Mesendoderm (in vitro differentiated cells): ENCODE measurements at places on chromosomes 2 and 18.

DNA sequence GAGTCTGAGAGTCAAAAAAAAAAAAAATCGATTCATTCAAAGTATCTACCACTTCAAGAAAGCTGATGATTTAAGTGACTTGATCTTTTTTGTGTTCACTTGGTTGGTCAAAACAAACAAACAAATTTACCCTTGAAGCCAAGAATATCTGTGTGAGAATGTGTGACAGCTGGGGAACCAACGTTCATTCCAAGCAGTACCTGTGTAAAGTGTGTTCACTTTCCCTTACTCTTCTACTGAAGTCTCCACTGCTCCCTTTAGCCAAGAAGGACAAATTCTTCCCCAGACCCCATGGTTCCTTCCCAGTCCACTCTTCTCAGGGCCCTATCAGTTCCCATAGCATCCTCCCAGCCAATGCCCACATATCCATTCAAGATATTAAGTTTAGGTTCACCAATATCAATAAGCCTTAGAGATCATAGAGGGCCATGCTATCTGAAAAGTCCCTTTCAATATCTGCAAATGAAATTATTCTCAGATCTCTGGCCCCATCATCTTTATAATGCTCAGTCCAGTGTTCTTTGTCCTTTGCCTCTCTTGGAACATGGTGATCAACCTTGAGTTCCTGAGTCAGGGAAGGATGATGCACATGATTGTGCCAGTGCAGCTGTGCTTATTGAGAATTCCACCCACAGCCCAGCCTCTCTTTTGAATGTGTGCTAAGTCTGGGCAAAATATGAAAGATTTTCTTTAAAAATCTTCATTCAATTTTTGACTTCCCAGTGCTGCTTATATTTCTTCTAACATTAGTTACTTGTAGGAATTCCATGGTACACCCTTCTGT is 82.8 kb upstream of the DTNA start:
- H3K27ac ChIP-seq: no peak overlapping the region
- peaks cover 10% of the 10 kb centered on the region for H3K4me1 ChIP-seq
- no peaks in the 10 kb centered on the region for H3K27me3 ChIP-seq
- no peaks in the 10 kb centered on the region for H3K36me3 ChIP-seq

DNA sequence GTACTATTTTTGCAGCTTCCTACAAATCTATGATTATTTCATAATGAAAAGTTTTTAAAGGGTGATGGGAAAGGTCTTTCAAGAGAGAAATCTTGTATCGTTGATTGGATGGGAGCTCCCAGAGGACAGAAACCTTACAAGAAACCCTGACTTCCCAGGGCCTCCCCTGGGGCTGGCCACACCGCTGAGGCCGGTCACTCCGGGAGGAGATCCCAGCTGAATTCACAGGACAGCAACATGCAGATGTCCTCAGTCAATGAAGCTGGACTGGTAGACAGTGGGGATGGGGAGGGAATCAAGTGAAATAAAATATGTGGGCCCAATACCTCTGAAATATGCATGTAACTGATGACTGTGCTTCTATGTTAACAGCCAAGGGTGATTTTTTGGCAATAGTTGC is 135.6 kb downstream of the TFCP2L1 start:
- no peaks in the 10 kb centered on the region for H3K4me1 ChIP-seq
- H3K27me3 ChIP-seq: no peaks in the 10 kb centered on the region
- H3K36me3 ChIP-seq: no peaks in the 10 kb centered on the region
- H3K27ac ChIP-seq: no peak overlapping the region
- DNase-seq: no peak
- no peak overlapping the region for H3K4me3 ChIP-seq

GRCh38 chr2:30721668-30722647 is 85.3 kb downstream of the CAPN13 start:
- no peaks in the 10 kb centered on the region for H3K4me1 ChIP-seq
- no peak overlapping the region for H3K27ac ChIP-seq
- no peaks in the 10 kb centered on the region for H3K36me3 ChIP-seq
- DNase-seq: no peak
- H3K4me3 ChIP-seq: no peak overlapping the region

DNA sequence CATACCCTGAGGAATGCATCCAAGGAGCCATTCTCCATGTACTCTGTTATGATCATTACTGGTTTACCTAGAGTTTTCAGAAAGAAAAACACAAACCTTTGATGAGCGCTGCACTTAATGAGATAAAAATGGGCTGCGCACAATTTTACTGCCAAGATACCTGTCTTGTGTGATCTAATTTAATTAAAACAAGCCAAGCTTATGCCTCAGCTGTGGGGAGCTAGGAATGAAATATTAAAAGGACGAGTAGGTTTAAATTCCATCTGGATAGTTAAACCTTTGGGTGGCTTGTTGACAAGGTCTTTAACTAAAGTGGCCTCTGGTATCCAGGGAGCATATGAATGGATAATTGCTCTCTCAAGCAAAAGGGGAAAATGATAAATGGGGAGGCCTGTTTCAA is 135.0 kb downstream of the EPHA4 start:
- H3K4me1 ChIP-seq: no peaks in the 10 kb centered on the region
- H3K36me3 ChIP-seq: peaks cover under 1% of the 10 kb centered on the region
- no peak overlapping the region for H3K27ac ChIP-seq

DNA sequence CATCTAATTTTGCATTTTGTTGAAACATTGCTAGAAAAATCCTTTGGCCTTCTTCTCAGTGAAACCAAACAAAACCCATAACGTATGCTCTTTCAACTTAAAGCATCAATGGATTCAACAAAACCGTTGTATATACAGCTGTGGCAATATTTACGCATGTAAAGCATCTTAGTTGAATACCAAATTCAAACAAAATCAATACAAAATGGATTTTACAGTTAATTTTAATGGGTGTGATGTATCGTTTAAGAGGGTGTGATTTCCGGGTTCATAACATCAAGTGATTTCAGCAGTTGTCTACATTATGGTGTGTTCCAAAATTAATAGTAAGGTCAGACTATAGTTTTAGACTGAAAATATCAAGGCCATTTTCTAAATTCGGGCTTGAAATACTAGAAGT is 198.2 kb downstream of the TGIF1 start:
- H3K36me3 ChIP-seq: no peaks in the 10 kb centered on the region
- no peak overlapping the region for H3K27ac ChIP-seq
- no peaks in the 10 kb centered on the region for H3K27me3 ChIP-seq

- DNase-seq: no peak
- no peaks in the 10 kb centered on the region for H3K27me3 ChIP-seq
- H3K4me1 ChIP-seq: no peaks in the 10 kb centered on the region
- H3K27ac ChIP-seq: no peak overlapping the region
Observed at GRCh38 chr2:239595726-239596125, 194.9 kb upstream of the HDAC4 start.

DNA sequence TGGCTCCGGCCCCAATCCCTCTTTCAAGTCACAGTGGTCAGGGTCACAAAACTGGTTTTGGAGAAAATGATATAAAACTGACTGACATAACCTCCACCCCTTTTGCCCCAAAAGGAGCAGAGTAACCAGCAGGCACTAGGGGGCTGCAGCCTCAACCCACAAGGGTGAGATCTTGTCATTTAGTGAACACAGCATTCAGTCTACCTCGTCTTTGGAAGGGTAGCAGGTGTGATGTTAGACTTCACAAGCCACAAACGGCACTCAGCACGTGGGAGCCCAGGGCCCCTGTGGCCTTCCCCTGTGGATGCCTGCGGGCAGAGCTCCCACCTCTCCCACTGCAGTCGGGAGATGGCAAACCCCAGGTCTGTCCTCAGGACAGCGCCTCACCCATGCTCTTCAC is 372.1 kb upstream of the MYT1L start:
- DNase-seq: no peak
- H3K27ac ChIP-seq: no peak overlapping the region
- no peaks in the 10 kb centered on the region for H3K27me3 ChIP-seq
- H3K4me3 ChIP-seq: no peak overlapping the region
- H3K4me1 ChIP-seq: peaks cover 5% of the 10 kb centered on the region

GRCh38 chr2:241201445-241202267 is 13.2 kb downstream of the ANO7 start:
- no peaks in the 10 kb centered on the region for H3K36me3 ChIP-seq
- H3K4me3 ChIP-seq: no peak overlapping the region
- DNase-seq: no peak
- no peaks in the 10 kb centered on the region for H3K27me3 ChIP-seq

GRCh38 chr2:234447189-234447588 is 49.7 kb downstream of the ARL4C start:
- no peak overlapping the region for H3K4me3 ChIP-seq
- no peak overlapping the region for H3K27ac ChIP-seq
- H3K36me3 ChIP-seq: no peaks in the 10 kb centered on the region
- no peaks in the 10 kb centered on the region for H3K4me1 ChIP-seq

GRCh38 chr18:80254971-80255500 is 7.7 kb upstream of the PARD6G start:
- H3K4me1 ChIP-seq: no peaks in the 10 kb centered on the region
- H3K4me3 ChIP-seq: no peak overlapping the region
- no peaks in the 10 kb centered on the region for H3K36me3 ChIP-seq
- H3K27ac ChIP-seq: no peak overlapping the region
- DNase-seq: no peak

- no peak overlapping the region for H3K27ac ChIP-seq
- H3K27me3 ChIP-seq: no peaks in the 10 kb centered on the region
- no peaks in the 10 kb centered on the region for H3K36me3 ChIP-seq
- no peak overlapping the region for H3K4me3 ChIP-seq
- no peak for DNase-seq
Observed at GRCh38 chr2:69734854-69735544, 6.9 kb upstream of the ANXA4 start.

DNA sequence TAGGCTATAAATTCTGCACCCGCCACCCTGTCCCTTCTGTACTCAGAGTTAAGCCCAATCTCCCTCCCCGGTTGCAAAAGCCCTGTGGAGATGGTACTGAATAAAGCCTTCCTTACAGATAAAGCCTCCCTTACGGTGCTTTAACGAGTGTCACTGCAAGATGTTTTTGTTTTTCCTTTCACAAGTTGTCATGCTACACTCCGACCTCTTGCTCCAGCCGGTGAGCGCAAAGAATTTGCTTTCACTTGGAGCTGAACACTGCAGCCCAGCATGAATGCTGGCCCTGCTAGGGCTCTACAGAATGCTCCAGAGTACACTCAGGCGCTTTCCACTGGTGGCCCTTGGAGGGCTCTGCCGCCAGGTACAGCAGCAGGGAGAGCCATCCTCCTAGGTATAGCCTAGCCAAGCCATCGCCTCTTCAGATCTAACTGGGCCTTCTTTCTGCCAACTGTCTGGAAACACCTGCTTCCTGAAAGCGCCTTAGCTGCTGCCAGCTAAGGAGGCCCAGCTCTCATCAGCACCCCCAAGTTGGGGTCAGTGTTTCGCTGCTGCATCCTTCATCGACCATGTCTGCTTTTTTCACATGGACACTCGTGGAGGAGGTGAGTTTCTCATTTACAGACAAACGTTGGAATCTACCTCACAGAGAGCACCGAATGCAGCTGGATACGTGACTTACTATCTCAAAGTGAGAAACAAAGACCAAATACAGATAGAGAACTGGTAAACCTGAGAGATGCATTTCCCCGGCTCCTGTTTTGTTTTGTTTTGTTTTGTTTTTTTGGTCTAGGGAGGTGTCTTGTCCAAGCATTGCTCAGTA is 13.4 kb upstream of the CREG2 start:
- H3K4me1 ChIP-seq: peaks cover 2% of the 10 kb centered on the region
- no peak for DNase-seq
- no peaks in the 10 kb centered on the region for H3K27me3 ChIP-seq
- H3K27ac ChIP-seq: no peak overlapping the region
- no peaks in the 10 kb centered on the region for H3K36me3 ChIP-seq
- H3K4me3 ChIP-seq: no peak overlapping the region

GRCh38 chr2:214103276-214104001 is 307.4 kb upstream of the VWC2L start:
- H3K27me3 ChIP-seq: no peaks in the 10 kb centered on the region
- no peak overlapping the region for H3K27ac ChIP-seq
- DNase-seq: no peak
- no peak overlapping the region for H3K4me3 ChIP-seq
- no peaks in the 10 kb centered on the region for H3K4me1 ChIP-seq

GRCh38 chr18:35691625-35692024 is 110.1 kb downstream of the GALNT1 start:
- no peaks in the 10 kb centered on the region for H3K4me1 ChIP-seq
- H3K27me3 ChIP-seq: no peaks in the 10 kb centered on the region
- H3K36me3 ChIP-seq: no peaks in the 10 kb centered on the region
- no peak overlapping the region for H3K4me3 ChIP-seq

DNA sequence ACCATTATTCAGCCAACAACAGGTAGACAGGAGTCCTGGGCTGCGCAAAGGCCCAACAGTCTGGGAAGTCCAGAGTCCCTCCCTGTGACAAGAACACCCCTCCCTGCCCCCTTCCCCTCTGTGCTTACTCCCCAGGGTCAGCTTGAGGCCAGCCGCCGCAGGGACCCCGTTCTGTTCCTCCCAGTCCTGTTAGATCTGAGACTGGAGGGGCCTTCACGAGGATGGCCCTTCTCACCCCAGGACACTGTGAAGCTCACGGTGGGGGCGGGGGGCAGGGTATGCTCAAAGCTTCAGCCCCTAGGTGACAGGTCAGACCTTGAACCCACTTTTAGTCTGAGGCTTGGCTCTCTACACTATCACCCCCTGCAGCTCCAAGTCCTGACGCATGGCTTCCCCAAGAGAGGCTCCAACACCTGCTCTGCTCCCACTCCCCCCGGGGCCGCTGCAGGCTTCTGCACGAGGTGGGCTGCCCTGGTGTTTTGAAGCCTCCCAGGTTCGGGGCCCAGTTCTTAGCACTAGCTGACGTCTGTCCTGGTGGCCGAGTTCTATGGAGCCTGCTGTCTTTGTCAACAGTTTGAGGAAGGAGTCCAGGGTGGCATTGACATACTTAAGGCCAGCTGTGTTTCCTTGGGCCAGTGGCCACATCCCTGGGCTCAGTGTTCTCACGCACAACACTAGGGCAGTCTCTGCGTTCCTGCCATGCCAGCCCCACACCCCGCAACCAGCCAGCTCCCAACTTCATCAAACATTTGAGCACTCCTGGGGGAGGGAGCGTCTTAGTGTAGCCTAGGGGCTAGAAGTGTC is 37.2 kb upstream of the HPCAL1 start:
- H3K27ac ChIP-seq: no peak overlapping the region
- H3K27me3 ChIP-seq: no peaks in the 10 kb centered on the region
- H3K4me1 ChIP-seq: no peaks in the 10 kb centered on the region
- no peak overlapping the region for H3K4me3 ChIP-seq

DNA sequence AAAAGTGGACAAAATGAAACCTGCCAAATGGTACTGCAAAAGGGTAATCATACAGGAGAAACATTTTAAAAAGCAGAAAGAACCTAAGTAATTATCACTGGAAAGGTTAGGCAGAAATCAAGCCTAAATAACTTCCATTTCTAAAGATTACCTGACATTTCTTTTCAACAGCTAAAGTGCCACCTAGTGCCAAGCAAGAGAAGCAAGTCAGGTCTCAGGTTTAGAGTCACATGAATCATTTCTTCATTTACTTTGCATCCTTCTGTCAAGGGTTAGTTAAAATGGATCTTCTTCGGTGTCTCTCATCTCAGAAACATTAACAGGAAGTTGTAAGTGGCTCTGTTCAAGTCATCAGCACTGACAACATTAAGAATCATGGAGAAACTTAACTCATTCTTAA is 90.3 kb downstream of the AKAIN1 start:
- no peak overlapping the region for H3K4me3 ChIP-seq
- peak; percentile 54 for DNase-seq
- no peak overlapping the region for H3K27ac ChIP-seq

GRCh38 chr18:65753520-65753919 is 2.7 kb downstream of the CDH7 start:
- no peak overlapping the region for H3K27ac ChIP-seq
- no peaks in the 10 kb centered on the region for H3K4me1 ChIP-seq
- H3K4me3 ChIP-seq: no peak overlapping the region
- peaks cover 8% of the 10 kb centered on the region for H3K27me3 ChIP-seq
- no peaks in the 10 kb centered on the region for H3K36me3 ChIP-seq

GRCh38 chr2:206792645-206793044 is 27.2 kb downstream of the FASTKD2 start:
- peaks cover 3% of the 10 kb centered on the region for H3K36me3 ChIP-seq
- no peak overlapping the region for H3K27ac ChIP-seq
- no peaks in the 10 kb centered on the region for H3K4me1 ChIP-seq
- H3K4me3 ChIP-seq: no peak overlapping the region
- H3K27me3 ChIP-seq: no peaks in the 10 kb centered on the region
